Activated T-cell treated with anti-CD3 and anti-CD28 coated beads for 4 hours (primary cell): ENCODE measurements at places on chromosomes 4 and X.

DNA sequence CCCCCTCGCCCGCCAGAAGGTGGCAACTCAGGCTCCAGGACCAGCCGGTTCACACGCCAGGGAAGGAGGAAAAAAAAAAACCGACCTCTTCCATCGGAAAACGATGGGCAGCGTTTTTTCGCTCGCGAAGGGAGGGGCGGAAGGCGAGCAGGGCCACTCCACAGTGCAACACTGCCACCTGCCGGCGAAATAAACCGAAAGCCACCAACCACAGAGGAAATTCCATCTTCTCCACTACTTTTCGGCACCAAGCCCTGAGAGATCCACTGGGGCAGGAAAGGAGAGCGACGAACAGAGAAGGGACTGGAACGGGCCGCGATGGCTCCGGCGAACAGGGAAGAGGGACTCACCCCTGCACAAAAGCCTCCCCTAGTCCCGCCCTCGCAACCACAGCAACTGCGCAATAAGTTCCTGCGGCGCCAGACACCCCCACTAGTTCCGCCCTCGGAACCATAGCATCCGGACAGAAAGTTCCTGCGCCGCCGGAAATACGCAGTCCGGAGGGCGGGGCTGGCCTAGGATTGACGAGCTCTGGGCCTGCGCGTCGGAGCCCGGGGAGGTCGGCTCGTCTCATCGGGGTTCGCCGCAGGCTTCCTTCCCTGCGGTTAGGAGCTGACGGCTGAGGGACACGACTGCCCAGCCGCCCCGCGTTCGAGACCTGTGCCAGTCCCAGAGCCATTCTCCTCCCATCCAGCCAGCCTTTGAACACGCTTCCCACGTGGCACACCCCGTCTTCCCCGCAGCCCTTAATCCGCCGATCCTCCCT, 23.4 kb downstream of the FAM156A start:
- DNase-seq, result peak; percentile 80

DNA sequence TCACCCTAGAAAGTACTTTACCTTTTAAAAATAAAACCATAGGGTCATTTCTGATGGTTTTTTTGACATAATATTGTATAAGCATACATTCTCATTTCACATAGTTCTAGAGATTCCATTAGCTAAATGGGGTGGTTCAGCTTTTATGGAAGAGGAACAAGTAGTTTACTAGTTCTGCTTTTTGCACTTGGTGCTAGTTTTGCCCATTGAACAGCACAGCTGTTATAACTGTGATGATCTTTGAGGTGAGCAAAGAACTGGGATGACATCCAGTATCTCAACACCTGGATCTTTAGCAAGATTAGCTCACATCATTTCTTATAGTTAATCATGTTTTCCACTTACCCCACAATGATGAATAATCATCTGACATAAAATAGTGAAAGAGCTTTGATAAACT, 40.9 kb downstream of the MOB1B start:
- no peak for DNase-seq

DNA sequence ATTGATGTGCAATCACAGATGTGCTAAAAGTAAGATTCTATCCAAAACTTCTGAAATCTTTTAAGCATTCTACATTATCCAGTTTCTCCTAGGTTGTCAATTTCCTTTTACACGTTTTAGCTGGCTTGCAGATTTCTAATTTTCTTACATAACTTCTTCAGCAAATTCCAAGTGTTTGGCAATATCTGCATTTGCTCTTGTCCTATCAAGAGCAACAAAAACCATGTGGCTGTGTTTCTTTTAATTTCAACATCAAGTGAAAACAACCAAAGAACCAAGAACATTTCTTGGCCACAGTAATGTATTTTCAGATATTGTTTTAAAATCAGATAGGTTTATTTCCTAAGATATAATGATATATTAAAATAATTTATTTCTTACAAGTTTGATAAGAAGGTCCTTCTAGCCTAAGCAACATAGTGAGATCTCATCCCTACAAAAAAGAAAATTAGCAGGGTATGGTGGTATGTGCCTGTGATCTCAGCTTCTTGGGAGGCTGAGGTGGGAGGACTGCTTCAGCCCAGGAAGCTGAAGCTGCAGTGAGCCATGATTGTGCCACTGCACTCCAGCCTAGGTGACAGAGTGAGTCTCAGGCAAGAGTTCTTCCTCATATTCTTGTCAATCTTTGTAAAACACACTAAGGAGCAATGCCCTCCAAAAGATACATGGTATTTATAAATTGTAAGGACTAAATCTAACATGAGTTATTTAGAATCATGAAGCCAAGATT, 131.4 kb upstream of the NAP1L5 start:
- DNase-seq, result no peak

DNA sequence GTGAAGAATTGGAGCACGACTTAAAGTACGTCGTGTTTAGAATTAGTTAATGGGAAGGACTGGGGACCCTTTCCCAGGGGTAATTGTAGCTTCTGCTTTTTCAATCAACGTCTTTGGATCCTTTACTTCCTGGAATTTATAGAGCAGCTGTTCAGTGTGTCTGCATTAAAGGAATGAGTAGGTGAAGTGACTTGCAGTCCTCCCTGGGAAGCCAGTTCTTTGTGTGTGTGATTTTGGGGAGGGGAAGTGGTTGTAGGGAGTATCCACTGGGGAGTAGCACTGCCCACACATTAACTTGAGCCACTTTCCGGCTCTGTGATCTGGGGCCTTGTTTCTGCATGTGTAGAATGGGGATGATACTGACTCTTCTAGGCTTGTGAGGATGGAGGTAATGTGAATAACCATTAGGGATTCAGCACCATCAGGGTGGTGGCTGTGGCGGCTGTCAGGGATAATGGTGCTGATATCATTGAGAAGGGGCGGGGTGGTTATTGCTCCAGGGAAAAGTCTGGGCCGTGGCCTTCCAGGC, 54.7 kb downstream of the TMEM131L start:
- no peak for DNase-seq

- no peak for DNase-seq
Observed at GRCh38 chrX:378443-378842, 8.3 kb downstream of the PPP2R3B start.

GRCh38 chr4:55545641-55546505, 836 bp downstream of the CLOCK start:
- DNase-seq, result peak; percentile 42

- no peak for DNase-seq
Observed at GRCh38 chrX:8849458-8849857, 48.3 kb upstream of the FAM9A start.

- no peak for DNase-seq
Observed at GRCh38 chr4:100280807-100281206, 90.5 kb upstream of the DDIT4L start.

DNA sequence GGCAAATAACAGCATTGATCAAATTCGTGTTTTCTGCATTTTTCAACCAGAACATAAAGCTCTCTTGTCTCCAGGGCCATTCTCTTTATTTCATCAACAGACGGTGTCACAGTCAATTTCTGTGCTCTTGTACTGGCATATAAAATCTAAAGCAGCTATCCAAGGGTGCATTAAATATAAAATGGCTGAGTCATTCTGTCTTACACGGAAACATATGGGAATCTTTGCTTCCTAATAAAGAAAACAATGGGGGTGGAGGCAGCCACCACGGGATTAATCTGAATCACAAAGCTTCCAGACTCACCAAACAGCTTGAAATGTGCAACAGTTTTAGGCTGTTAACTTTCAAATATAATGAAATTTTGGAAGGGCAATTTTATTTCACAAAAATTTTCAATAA, 132.6 kb downstream of the IL15 start:
- no peak for DNase-seq

DNA sequence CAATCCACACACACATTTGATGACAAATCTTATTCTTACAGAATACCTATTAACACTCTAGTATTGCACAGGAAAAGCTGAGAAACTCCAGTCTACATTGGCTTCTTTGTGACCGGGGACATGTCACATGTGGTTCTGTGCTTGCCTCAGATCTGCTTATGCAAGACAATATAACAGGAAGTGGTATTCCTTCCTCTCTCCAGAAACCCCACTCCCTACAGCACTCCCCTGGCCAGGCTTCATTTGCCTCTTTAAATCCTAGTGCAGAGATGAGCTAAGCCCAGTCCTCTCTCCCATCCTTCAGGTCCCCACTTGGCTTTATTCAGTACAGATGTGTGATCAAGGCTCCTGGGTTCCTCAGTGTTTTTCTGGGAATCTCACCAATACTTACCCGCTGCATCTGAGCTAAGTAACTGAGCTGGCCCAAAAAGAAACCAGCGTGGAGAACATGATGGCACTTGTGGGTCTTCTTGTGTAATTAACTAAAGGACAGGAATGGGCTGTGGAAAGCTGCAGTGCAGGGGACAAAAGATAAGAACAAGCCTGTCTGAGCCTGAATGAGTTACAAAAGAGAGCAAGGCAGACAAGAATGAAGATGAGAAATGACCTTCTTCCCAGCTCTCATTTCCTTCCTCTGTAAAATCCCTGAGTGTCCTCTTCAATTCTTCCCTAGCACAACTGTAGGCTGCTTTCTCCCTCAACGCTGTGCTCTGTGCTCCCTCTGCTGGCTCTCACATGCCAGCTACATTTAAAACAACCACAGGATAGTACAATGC, 105.6 kb downstream of the HNRNPD start:
- peak; percentile 16 for DNase-seq

DNA sequence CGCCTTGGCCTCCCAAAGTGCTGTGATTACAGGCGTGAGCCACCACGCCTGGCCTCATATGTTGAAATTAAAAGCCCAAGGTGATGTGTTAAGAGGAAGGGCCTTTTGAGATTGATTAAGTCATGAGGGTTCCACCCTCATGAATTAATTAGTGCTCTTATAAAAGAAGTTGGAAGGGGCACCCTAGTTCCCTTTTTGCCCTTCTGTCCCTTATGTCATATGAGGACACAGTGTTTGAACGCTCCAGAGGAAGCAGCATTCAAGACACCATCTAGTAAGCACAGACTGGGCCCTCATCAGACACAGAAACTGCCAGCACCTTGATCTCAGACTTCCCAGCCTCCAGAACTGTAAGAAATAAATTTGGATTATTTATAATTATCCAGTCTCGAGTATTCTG, 5.1 kb upstream of the APLN start:
- no peak for DNase-seq

DNA sequence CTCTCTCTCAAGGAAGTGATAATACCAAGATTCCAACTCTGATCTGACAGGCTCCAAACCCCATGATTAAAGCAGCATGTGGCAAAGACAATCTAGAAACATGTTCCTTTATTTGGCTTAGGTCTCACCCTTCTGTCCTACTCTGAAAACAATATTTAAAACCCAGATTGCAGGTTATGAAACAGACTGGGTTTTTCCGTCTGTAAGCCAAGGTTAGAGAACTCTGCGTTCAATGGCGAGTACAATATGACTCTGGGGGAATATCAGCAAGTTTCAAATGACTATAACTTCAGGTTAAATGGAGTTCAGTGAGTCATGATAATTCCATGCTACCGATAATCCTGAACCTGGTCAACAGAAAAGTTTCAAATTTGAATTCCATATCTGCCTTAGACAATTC, 50.8 kb downstream of the ANAPC10 start:
- no peak for DNase-seq

GRCh38 chr4:153594210-153594609, 89.9 kb upstream of the TLR2 start:
- no peak for DNase-seq

DNA sequence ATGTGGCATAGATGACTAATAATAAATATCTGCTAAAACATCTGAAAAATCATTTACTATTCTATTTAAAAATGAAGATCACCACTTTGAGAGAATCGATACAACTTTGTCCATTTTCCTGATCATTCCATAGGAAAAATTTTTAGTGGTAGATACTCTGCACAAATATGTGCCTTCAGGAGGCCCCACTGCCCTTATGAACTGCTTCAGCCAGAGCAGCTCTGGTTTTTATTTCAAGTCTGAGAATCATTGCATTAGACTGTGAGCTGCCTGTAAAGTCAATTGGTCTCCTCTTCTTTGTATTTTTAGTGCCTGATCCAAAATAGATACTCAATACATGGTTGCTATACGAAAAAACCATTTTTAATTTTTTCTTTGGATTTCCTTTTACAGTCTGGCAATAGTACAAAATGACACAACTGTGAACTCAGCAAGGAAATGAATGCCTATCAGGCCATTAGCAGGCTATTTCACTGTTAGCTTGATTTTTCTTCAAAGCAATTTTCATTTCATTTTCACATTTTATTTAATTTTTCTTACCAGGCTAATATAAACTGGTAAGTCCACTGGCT, 69.1 kb downstream of the SHISA3 start:
- no peak for DNase-seq

- no peak for DNase-seq
Observed at GRCh38 chr4:8705161-8706145, 112.9 kb downstream of the CPZ start.

GRCh38 chrX:16786791-16787735, 797 bp downstream of the TXLNG start:
- peak; percentile 27 for DNase-seq

DNA sequence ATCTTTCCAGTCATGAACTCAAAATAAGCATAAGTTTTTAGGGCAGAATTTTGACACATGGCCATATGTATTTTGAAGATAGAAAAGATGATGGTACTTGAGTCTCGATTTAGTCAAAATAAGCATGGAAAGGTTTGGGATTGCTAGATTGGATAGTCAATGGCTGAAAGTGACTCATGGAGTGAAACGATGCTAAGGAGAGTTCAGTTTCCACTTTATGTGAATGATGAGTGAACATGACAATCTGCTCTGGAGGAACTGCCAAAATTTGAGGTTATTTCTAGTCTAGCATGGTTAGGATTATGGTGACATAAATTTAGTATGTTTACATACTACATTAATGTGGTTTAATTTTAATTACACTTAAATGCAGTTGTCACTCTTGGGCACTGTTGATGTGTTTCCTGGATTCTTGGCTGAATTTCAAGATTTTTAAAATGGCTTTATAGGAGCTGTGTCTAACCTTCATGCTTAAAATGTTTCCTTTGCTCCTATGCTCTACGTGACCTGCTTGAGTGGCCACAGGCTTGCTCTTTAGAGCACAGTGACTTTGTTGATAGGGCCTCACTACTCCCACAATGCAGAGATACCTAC, 17.1 kb downstream of the DDX3X start:
- no peak for DNase-seq

DNA sequence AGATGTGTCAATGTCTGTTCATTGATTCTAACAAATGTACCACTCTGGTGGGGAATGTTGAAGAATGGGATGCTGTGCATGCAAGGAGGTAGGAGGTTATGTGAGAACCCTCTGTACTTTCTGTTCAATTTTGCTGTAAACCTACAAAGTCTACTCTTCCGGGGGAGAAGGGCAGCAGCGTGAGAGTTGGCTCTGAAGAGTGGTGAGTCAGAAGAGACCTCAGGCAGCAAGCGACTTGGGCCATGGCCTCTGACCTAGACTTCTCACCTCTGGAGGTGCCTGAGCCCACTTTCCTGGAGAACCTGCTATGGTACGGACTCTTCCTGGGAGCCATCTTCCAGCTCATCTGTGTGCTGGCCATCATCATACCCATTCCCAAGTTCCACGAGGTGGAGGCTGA, 26.7 kb downstream of the MANBA start:
- no peak for DNase-seq

GRCh38 chr4:16857425-16857824, 41.0 kb downstream of the LDB2 start:
- no peak for DNase-seq

GRCh38 chrX:65516756-65517155, 17.8 kb downstream of the LAS1L start:
- no peak for DNase-seq

GRCh38 chr4:41260116-41260733, 3.5 kb downstream of the UCHL1 start:
- no peak for DNase-seq

- no peak for DNase-seq
Observed at GRCh38 chrX:153646620-153647373, at the start of gene DUSP9. Gene DUSP9 (plus strand): TSS chrX:153647203. CDS start chrX:153647954, 751 bp downstream.

GRCh38 chr4:14568351-14568750, 433.9 kb upstream of the CPEB2 start:
- DNase-seq, result no peak

- DNase-seq, result no peak
Observed at GRCh38 chrX:31506360-31506759, 434.5 kb upstream of the FTHL17 start.
